Activated CD4-positive, CD25-positive, alpha-beta regulatory T cell treated with anti-CD3 and anti-CD28 coated beads, Interleukin-2, amount 50 U/mL, for 24 hours (primary cell): ENCODE measurements at places on chromosomes 16 and 17.

GRCh38 chr16:31880322-31880979 lies 6.8 kb downstream of the ZNF267 start:
- ATAC-seq, result peak; percentile 57

GRCh38 chr16:68645494-68646388 lies 631 bp downstream of the CDH3 start:
- ATAC-seq, result no peak

DNA sequence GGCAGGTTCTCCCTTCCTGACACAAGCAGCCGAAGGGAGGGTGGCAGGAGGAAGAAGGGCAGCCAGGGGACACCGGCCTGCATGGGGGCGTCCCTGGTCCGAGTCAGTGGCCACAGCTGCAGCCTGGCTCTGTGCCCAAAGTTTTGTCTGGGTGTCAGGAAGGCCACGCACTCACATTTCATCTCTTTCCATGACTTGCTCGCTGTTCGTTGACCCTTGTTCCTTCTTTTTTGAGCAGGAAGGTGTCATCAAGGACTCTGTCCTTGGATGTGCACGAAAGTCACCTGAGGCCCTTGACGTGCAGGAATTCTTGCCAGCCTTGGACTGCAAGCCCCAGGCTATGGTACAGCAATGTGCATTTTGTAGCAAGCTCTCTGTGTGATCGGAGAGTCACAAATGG lies 93.3 kb downstream of the TNFRSF13B start:
- no peak for ATAC-seq

DNA sequence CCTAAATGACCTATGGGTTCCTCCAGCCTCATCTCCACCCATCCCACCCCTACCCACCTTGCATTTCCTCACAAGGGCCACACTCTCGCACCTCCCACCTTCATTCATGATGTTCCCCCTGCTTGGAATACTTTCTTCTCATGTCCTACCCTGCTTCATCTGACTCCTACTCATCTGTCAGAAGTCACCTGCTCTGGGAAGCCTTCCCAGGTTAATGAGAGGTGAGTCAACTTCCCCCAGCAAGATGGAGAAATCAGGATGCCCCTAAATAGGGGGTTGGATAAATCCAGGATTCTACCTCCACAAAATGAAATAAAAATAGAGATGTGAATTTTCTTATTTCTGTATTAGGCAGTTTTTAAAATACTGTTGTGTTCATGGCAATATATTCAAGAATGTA lies 51.0 kb upstream of the WSB1 start:
- ATAC-seq, result no peak

- ATAC-seq, result no peak
Measured at GRCh38 chr16:90035902-90036301, 16.6 kb upstream of the DBNDD1 start.

GRCh38 chr17:46138473-46138872 lies 54.8 kb downstream of the KANSL1 start:
- ATAC-seq, result no peak

DNA sequence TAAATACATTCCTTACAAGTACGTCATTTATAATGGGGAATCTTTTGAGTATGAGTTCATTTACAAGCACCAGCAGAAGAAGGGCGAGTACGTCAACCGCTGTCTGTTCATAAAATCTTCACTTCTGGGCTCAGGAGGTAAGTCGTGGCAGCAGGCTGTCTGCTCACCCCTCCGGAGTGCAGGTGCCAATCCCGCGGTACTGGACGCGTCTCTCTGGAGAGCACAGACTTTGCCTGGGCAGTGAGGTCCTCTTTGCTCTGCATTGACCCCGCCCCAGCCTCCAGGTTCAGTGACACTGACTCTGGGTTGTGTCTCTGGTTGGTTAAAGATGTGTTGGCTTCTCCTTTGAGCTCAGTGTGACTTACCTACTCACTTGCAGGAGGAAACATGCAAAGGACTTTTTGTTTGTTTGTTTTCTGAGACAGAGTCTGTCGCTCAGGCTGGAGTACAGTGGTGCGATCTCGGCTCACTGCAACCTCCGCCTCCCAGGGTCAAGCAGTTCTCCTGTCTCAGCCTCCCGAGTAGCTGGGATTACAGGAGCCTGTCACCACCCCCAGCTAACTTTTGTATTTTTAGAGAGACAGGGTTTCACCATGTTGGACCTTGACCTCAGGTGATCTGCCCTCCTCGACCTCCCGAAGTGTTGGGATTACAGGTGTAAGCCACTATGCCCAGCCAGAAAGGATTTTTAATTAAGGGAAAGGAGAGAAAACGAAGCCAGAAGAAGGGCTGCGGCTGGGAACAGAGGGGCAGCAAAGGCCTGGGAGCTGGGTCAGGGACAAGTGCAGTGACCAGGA lies 31.2 kb downstream of the RNF213 start:
- ATAC-seq, result no peak

- no peak for ATAC-seq
Measured at GRCh38 chr16:83917152-83918120, 18.5 kb downstream of the MLYCD start.

GRCh38 chr16:12708266-12708665 lies 95.4 kb downstream of the CPPED1 start:
- ATAC-seq, result no peak
